ENCODE measurements at places on chromosomes 12 and 14.

DNA sequence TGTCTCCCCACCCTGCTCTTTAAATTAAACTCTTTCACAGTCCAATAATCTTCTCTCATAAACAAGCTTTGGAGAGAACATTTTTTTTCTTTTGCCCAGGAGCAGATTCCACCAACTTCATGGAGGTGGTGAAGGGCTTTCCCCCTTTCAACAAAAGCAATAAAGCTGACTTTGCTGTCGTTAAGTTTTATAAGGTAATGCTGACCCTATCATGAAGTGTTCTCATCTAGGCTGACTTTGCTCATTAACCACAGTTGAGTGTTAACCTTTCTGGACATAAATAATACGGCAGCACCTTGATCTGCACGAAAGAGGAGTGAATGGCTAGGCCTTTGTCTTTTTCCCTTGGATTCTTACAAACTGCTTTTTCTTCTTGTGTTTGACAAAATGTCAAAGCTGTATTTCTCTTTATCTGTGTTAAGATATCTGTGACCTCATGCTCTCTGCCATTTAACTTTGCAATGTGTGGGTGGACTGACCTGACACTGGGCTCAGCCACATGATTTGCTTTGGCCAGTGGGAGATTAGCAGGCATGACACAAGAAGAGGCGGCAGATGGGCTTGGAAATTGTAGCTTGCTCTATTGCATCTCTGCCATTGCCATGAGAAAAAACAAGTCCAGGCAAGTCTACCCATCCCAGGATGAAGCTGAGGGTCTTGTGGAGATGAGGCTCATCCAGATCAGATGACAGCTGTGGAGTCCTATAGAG, 470.9 kb upstream of the CCDC196 start:
- DNase-seq = no peak

DNA sequence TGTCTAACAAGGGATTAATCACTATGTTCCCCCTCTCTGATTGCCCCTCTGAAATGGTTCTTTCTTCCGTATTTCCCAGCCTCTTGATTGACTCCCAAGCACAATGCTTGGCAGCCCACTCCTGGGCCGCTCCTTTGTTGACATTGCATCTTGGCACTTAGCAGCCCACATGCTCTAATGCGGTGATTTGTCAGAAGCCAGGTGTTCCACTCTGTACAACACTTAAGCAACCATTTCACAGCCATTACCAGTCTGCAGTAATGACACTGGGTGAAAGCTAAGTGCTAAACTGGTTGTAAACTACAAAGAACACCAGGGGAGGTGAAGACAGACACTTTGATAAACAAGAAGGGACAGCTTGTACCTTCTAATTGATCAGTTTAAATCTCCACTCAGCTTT, 353.5 kb downstream of the TMEM132D start:
- no peak for DNase-seq

- DNase-seq = no peak
These were observed 41.4 kb upstream of the TUNAR start for GRCh38 chr14:95835121-95835730.

DNA sequence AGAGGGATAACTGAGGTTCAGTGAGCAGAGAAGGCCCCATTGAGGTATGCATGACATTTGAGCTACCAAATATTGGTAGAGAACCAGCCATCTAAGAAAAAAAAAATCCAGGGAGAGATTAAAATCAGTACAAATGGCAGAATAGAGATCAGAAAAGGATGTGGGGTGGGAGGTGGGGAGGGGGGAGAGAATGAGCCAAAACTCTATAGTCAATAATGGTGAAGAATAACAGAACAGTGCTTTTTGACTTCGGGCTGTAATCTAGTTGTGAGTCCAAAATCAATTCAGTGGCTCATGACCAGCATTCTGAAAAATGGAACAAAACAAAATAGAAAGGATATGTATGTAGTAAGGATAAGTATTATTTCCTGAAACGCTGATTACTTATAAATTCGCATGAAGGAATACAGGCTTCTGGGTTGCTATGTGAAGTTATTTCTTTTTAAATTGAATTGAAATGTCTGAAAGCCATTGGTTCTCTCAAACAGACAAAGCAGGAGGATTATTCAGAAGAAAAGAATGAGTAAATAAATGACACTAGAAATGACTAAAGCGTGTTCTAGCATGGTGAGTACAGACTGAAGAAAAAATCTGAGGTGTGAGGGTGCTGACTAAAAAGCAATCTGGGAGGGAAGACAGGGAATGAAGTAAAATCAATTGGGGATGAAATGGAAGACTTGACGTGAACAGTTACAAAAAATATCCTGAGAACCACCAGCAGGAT, 72.4 kb downstream of the ATP2B1 start:
- no peak for DNase-seq

GRCh38 chr14:69014829-69015259, 35.7 kb upstream of the ACTN1 start:
- DNase-seq = no peak

All from posterior vena cava (tissue), 2 donors.